ENCODE measurements at places on chromosomes 11 and 22.
A peak's percentile ranks its signal among the peaks of the same experiment; 100 is the strongest.

GRCh38 chr11:19253817-19254216 is 13.1 kb upstream of the E2F8 start:
- no peak for DNase-seq

DNA sequence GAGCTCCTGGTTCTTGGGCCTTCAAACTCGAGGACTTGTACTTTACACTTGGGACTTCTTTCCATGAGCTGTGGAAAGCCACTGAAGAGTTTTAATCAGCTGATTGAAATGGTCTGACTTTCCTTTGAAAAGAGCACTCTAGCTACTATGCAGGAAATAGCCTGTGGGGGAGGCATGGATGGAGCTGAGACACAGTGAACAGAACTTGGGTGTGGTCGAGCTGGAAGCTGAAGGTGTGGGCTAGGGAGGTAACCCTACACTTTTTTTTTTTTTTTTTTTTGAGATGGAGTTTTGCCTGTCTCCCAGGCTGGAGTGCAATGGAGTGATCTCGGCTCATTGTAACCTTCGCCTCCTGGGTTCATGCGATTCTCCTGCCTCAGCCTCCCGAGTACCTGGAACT is 17.5 kb upstream of the CAPRIN1 start:
- DNase-seq, result no peak

GRCh38 chr22:46054091-46055073 is 77.4 kb upstream of the WNT7B start:
- DNase-seq, result no peak

- no peak for DNase-seq
Measured at GRCh38 chr11:109606256-109606655, 184.3 kb downstream of the C11orf87 start.

- no peak for DNase-seq
Measured at GRCh38 chr11:112310419-112310818, 49.8 kb upstream of the PLET1 start.

- no peak for DNase-seq
Measured at GRCh38 chr11:36340897-36341296, 44.8 kb downstream of the PRR5L start.

GRCh38 chr11:2843551-2843950 is 42.0 kb downstream of the CDKN1C start:
- no peak for DNase-seq

GRCh38 chr22:47310601-47311000 is 548.2 kb downstream of the TBC1D22A start:
- DNase-seq, result no peak

- DNase-seq, result no peak
Measured at GRCh38 chr11:58625826-58626460, 3.5 kb downstream of the CNTF start.

DNA sequence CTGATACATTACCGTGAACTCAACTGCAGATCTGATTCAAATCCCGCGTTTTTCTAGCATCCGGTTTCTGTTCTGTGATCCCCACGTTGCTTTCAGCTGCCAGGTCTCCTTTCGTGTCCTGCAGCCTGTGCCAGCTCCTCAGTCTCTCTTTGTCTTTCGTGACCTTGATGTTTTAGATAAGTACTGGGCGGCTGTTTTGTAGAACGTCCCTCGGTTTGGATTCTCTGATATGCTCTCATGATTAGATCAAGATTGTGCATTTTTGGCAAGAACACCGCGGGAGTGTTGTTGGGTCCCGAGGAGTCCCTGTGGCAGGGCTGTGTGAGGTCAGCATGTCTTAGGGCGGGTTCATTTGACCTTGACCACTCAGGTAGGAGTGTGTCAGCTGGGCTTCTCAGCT is 38.6 kb downstream of the KCNQ1 start:
- DNase-seq, result peak; percentile 72

DNA sequence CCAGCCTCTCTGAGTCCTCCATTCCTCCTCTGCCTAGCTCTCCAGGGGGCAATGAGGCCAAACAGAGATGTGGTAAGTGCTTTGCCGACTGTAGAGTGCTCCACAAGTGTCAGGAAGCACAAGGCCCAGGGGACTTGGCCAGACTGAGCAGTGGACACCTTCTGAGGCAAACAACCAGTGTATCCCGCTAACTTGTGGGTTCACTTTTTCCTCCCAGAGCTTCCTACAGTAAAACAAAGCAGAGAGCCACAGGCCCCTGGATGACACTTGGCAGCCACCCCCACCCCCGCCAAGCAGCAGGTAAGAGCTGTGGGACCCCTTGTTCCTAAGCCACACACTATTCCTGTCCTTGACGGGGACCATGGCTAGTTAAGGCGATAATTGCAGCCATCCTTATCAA is 160.9 kb downstream of the CACNA1I start:
- no peak for DNase-seq

- no peak for DNase-seq
Measured at GRCh38 chr11:15793043-15793996, 563.0 kb downstream of the SOX6 start.

DNA sequence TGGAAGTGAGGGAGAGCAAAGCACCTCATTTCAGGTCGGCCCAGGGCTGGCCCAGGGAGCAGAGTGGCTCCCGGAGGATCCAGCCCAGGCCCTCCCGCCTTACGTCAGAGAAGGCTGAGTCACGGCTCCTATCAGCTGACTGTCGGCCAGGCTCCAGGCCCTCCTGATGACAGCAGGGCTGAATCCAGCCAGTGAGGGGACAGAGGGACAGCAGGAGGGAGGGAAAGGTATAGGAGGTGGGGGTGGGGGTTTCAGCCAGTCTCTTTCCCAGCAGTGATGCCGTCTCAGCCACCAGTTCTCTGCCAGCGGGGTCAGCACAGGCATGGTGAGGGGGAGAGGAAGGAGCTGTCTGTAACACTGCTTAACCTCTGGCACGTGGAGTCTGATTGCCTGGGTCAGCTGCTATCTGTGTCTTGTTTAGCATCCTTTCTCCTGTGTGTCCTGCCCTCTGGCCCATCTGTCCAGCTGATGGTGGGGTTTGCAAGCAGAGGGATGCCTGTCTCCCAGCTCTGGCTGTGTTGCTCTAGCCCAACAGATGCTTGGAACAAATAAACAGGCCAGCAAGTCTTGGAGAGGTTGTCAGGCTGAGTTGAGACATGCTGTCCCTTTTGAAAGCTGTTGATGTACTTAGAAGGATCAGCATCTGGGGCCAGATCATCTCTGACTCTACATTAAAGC is 74.0 kb downstream of the ADAMTS15 start:
- DNase-seq, result no peak

DNA sequence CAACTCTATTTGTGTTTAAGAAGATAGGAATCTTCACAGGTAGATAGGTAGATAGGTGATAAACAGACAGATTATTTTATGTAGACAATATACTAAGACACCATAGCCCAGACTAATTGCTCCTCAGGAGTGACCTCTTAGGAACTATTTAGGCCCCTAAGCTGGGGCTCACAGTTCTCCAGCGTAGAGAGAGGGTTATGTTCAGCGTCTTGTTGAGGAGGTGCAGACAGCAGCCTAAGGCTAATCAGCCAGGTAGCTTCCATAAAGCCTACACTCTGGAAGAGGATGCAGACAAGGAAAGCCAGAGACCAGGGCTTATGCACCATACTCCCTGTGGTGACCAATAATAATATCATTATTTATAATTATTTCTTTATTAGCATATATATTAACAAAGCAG is 705.2 kb downstream of the LRRC4C start:
- DNase-seq, result no peak

DNA sequence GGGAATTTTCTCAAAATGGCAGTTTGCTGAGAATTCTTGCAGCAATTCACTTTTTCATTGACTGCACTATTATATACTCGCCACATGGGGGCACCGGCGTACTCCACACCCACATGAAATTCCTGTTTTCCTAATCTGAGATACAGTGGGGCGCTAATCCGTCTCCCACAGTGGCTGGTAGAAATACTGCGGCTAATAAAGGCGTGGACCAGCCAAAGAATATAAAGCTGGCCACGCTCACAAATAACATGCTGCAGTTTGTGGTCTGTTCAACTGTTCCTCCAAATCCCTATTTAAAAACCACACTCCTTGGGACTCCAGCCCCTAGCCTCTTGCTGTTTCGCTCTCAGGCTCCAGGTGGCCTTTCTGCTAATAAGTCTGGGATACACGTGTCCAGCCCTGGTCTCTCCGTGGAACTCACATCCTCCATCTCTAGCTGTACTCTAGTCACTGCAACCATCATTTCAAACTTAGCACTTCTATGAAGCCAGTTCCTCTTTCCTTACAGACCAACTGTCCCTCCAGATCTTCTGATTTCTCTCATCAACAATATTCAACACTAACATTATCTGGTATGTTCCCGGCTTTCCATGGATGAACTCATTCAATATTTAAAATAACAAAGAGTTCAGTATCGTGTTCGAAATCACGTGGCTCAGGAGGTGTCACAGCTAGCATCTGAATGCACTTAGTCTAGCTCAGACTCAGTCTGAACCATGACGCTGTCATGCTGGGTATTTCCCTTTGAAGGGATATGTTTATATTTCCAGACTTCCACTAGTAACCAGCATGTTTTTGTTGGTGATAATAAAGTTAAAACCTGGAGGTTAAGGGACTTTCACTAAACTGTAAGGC is 22.0 kb downstream of the TBRG1 start:
- DNase-seq, result peak; percentile 45

DNA sequence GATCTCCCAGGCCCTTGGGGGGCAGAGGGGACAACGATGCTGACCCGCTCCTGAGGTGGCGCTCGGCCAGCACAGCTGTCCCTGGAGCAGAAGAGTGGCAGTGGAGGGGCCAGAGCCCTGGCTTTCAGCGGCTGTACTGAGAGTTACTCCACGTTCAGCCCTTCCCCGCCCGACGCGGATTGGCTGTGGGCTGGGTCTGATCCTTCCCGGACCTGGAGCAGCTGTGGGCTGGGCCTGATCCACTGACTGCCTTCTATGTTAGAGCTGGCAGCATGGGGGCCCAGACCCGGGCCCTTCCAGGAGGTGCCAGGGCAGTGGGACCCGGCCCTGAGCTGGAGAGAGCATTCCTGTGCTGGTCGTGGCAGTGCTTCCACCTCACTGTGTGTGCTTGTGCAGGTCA is 27.8 kb downstream of the YWHAH start:
- DNase-seq, result no peak

- no peak for DNase-seq
Measured at GRCh38 chr22:49509016-49509415, 318.7 kb downstream of the BRD1 start.
